ENCODE measurements at places on chromosomes 13 and 19. TPM values are rescaled to one million over a fixed set of nuclear protein-coding genes. Genes with fewer than 3 reads are reported as not detected.

CUL4A gene
- total RNA-seq = 59.4 TPM

ZNF208 gene
- 1.7 TPM for total RNA-seq

DNA sequence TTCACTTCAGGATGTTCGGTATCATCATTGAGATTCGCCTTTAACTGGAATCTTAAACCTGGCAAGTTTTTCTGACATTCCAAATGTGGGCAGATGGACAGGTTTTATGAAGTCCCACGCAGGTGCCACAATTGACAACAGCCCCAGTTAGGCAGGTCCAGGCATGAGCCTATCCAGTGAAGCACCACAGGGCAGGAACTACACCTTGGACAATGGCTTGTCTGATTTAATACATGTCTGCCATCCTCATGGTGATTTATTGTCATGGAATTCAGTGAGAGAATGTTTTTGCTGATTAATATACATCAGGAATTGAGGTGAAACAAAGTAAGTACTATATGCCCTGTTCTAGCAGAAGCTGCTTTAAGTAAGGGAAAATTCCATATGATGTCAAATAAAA, 10.2 kb upstream of the TPP2 start:
- no peak overlapping the region for H3K27ac ChIP-seq
- no peaks in the 10 kb centered on the region for H3K27me3 ChIP-seq
- H3K36me3 ChIP-seq = no peaks in the 10 kb centered on the region
- peaks cover 8% of the 10 kb centered on the region for H3K4me1 ChIP-seq
- no peak for DNase-seq

DNA sequence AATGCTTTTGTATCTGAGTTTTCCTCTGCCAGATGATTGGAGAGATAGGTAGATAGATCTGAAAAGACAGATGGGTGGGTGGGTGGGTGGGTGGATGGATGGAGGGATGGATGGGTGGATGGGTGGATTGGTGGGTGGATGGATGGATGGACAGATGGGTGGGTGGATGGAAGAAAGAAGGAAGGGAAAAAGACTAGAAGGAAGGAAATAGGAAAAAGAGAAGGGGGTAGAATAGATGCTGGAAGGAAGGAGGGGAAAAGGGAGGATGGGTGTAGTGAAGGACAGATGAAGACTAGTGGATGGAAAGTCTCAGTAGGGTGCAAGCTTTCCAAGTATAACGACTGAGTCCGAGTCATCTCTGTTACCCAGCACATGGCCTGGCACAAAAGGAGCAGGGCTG, 19.0 kb upstream of the FBL start:
- no peak overlapping the region for H3K27ac ChIP-seq
- H3K36me3 ChIP-seq = peaks cover 2% of the 10 kb centered on the region
- H3K4me3 ChIP-seq = no peak overlapping the region
- H3K27me3 ChIP-seq = no peaks in the 10 kb centered on the region
- H3K4me1 ChIP-seq = no peaks in the 10 kb centered on the region
- no peak for DNase-seq

- peaks cover 9% of the 10 kb centered on the region for H3K27me3 ChIP-seq
- no peaks in the 10 kb centered on the region for H3K4me1 ChIP-seq
- H3K27ac ChIP-seq = no peak overlapping the region
Observed at GRCh38 chr13:26463296-26463695, 94.2 kb upstream of the WASF3 start.

DNA sequence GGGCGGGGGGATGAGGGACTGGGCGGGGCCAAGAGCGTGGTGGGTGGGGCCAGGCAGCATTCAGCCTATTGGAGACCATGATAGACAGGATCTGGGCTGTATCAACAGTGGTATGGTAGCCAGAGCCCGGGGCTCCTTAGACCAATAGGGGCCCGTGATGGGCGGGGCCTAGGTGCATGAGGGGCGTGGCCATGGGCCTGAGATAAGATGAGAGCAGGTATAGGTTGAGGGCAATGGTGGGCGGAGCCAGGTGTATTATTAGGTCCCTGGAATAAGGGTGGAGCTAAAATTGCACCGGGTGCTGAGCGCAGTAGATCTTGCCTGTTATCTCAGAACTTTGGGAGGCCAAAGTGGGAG, 5.3 kb downstream of the ABCA7 start:
- DNase-seq = peak; percentile 71
- no peak overlapping the region for H3K4me3 ChIP-seq
- H3K36me3 ChIP-seq = peaks cover 2% of the 10 kb centered on the region
- peaks cover 15% of the 10 kb centered on the region for H3K4me1 ChIP-seq

GRCh38 chr13:22118158-22118557, 447.3 kb downstream of the FGF9 start:
- peaks cover 22% of the 10 kb centered on the region for H3K4me1 ChIP-seq
- no peak overlapping the region for H3K27ac ChIP-seq
- peaks cover 2% of the 10 kb centered on the region for H3K36me3 ChIP-seq
- no peaks in the 10 kb centered on the region for H3K27me3 ChIP-seq

- H3K27me3 ChIP-seq = no peaks in the 10 kb centered on the region
- DNase-seq = peak; percentile 75
- H3K36me3 ChIP-seq = no peaks in the 10 kb centered on the region
- peaks cover 17% of the 10 kb centered on the region for H3K4me1 ChIP-seq
Observed at GRCh38 chr19:43618921-43619261, 538 bp downstream of the ZNF428 start.

DNA sequence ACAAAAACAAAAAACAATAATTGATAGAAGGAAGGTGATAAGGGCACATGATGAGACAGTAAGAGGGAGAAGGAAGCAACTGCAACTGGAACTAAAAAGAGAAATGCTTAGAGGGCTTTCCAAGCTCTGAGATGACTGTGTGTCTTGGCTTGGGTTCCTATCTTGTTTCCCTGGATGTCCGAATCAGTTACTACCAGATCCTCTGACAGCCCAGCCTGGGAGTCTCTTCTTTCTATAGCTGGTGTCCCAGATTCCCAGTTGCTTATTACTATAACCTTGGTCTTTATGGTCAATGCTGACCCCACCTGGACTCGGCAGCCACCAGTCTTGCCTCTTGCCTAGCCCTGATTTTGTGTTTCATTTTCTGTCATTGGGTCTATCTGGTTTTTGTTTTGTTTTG, 116.4 kb downstream of the RFC3 start:
- H3K4me3 ChIP-seq = no peak overlapping the region
- H3K4me1 ChIP-seq = no peaks in the 10 kb centered on the region
- no peaks in the 10 kb centered on the region for H3K27me3 ChIP-seq
- no peak for DNase-seq
- H3K36me3 ChIP-seq = no peaks in the 10 kb centered on the region

DNA sequence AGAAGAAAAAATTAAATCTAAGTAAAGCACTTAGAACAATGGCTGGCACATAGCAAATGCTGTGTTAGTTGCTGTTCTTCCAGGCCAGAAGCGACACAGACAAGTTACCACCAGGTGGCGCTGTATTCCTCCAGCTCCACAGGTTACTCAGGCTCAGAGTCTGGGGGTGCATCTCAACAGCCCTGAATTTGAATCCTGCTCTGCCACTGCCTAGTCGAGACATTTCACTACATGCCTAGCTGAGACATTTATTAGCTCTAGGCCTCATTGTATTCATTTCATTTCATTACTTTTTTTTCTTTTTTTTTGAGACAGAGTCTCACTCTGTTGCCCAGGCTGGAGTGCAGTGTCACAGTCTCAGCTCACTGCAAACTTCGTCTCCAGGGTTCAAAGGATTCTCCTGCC, 16.4 kb upstream of the CYP2B6 start:
- H3K27me3 ChIP-seq = peaks cover 4% of the 10 kb centered on the region
- no peak overlapping the region for H3K27ac ChIP-seq
- H3K4me1 ChIP-seq = peaks cover 23% of the 10 kb centered on the region
- DNase-seq = peak; percentile 90
- no peak overlapping the region for H3K4me3 ChIP-seq
- H3K36me3 ChIP-seq = no peaks in the 10 kb centered on the region

- H3K4me1 ChIP-seq = no peaks in the 10 kb centered on the region
- H3K4me3 ChIP-seq = no peak overlapping the region
- no peak overlapping the region for H3K27ac ChIP-seq
- DNase-seq = no peak
Observed at GRCh38 chr13:82848766-82849165, 1033.5 kb downstream of the SLITRK1 start.

DNA sequence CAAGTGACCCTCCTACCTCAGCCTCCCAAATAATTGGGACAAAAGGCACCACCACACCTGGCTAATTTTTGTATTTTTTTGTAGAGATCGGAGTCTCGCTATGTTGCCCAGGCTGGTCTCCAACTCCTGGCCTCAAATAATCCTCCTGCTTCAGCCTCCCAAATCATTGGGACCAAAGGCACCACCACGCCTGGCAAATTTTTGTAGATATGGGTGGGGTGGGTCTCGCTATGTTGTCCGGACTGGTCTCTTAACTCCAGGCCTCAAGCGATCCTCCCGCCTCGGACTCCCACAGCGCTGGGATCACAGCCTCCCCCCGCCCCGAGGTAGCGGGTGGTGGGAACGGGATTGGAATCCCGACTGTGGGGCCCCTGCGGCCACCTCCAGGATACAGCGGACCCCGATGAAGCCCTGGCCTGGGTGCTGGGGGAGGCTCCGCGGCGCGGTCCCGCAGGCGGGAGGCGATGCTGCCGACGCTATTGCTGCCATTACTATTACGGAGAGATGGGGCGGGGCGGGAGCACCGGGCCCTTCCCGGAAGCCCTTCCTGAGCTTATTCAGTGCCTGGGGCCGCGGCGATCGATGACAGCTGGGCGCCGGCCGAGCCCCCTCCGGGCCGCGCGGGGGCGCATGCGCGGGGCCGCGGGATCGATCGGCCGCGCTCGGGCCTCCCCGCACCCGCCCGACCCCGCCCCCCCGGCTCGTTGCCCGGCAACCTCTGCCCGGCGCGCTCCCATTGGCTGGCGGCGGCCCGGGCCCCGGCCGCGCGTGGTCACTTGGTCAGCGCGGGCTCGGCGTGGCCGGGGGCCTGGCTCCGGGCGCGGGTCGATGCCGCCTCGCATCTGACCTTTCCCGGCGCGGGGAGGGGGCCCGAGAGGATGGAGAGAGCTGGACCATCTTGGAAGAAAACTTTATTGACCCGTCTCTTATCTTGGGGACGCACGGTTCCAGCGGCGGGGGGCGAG, 27.9 kb upstream of the ONECUT3 start:
- H3K27ac ChIP-seq = no peak overlapping the region
- H3K4me3 ChIP-seq = peak overlapping the region; percentile 47
- H3K27me3 ChIP-seq = peaks cover 37% of the 10 kb centered on the region
- peak; percentile 65 for DNase-seq
